ENCODE measurements at places on chromosomes 12 and 14.

DNA sequence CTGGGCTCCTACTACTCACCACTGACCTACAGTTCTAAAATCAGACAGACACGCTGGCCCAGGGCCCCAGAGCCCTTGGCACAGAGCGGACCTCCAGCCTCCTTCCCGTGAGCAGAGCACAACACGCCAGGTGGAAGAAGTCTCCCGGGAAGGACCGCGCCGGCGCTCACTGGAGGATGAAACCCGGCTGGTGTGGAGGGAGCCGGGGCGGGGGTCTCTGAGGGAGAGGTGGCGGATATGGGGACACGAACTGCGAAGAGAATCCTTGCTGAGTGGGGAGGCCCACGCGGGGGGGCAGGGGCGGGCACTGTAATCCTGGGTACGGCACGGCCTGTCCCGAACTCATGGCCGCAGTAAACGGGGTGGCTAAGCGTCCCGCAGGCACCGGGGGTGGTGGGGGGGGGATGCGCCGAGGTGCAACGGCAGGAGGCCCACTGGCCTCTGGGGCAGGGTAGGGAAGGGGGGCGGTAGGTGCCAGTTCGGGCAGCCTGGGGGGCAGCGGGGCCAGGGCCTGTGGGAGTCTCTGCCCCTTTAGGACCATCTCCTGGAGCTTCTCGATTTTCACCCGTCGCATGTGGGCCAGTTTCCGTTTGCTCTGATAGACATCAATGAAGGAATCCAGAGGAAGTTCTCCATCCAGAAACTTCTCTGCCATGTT is 28.8 kb downstream of the VPS37B start:
- no peak for DNase-seq

GRCh38 chr12:95328708-95329107 is 111.1 kb downstream of the VEZT start:
- DNase-seq: no peak

GRCh38 chr12:117192057-117192456 is 1.8 kb upstream of the FBXO21 start:
- DNase-seq: no peak

DNA sequence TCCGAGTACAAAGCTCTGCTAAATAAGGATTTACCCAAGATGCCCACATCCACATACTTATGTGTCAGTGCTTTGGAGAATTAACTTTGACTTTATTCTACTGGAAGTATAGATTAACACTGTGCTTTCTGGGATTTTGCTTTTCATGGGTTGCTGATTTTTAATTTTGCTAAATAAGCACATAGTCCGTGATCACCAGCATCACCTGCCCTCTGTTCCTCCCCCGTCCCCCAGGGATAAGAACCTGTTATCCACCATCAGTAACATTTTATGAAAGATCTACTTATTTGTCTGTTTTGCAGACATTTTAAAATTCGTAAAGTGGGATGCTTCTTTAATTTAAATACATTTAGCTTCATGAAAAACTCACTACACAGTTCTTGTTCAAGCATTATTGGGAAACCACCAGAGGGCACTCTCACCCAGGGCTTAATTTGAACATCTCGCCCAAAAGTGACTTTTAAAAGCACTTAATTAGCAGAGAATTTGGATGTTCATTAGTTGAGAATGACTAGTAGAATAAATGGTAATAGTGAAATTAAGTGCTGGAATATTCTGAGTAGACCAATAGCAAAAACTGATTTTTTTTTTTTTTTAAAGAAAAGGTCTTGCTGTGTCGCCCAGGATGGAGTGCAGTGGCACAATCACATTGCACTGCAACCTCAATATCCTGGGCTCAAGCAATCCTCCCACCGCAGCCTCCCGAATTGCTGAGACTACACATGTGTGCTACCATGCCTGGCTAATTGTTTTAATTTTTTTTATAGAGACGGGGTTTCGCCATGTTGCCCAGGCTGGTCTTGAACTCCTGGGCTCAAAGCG is 35.7 kb downstream of the MRPL42 start:
- DNase-seq: peak; percentile 75

- peak; percentile 40 for DNase-seq
Measured at GRCh38 chr14:85442996-85443395, 86.9 kb upstream of the FLRT2 start.

GRCh38 chr12:27187697-27188096 is 56.4 kb upstream of the STK38L start:
- no peak for DNase-seq

GRCh38 chr14:68735856-68736255 is 57.0 kb downstream of the ZFP36L1 start:
- no peak for DNase-seq

GRCh38 chr12:27998658-27999057 is 26.1 kb upstream of the PTHLH start:
- DNase-seq: no peak

GRCh38 chr12:68175557-68176061 is 16.1 kb upstream of the IFNG start:
- DNase-seq: no peak

- DNase-seq: no peak
Measured at GRCh38 chr12:24198936-24199671, 249.6 kb upstream of the SOX5 start.

DNA sequence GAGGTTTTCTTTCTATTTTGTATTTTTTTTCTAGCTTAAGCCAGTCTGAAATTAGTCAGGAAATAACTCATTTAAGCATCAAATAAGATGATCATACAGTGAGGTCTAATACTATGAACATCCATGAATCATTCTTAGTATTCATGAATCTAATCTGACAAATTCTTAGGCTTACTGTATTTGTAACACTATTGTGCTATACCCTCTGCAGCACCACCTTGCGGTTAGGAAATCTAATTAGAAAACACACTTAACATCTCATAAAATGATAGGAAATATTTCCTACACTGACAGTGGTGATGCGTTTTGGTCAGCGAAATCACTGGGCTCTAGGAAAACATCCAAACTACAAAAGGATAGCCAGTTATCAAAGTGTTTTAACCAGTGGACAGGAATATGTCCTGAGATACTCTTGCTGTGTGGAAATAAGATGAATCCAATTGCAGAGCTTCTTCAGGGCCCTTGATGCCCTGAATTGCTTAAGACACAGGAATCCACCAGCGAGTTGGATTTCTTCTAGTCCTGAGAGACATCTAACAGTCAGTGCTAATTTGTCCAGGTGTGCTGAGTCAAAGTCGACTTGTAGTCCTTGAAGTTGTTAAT is 109.3 kb upstream of the MYF6 start:
- DNase-seq: peak; percentile 77

DNA sequence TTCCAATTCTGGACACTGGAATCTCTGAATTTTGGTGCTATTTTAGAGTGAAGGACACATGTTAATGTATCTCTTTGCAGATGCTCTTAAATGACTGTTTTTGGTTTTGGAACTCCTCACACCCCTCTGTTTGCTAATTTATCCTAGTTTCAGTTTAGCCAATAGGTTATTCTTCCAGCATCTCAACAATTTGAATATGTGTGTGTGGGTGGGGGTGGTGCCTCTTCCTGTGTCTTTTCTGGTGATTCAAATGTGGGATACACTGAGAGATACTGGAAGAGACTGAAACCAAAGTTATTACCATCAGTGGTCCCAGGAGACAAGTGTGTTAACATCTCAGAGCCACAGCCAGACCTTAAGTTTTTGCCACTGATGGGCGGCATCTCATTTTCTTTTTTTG is 1317.4 kb upstream of the TMEM132C start:
- no peak for DNase-seq

- peak; percentile 80 for DNase-seq
Measured at GRCh38 chr14:22886500-22887259, 3.7 kb downstream of the REM2 start.

DNA sequence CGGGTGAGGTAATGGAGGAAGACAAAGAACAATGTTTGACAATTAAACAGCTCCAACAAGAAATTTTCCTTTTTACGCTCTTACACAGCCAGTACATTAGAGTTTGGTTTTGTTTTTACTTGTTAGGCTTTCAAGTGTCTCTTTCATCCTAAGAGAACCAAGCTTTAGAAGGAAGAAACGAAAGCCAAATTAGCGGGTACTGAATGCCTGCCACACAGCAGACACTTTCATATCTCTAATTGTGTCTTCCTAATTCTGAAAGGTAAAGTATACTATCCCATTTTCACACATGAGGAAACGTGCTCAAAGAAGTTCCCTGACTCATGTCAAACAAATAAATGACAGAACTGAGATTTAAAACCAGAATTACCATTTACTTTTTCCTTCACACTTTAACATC is 65.0 kb downstream of the CDK17 start:
- no peak for DNase-seq

GRCh38 chr12:3698218-3698974 is 54.5 kb downstream of the CRACR2A start:
- DNase-seq: peak; percentile 88

- peak; percentile 35 for DNase-seq
Measured at GRCh38 chr14:52000019-52000582, 10.8 kb downstream of the RTRAF start.

- DNase-seq: no peak
Measured at GRCh38 chr12:109830718-109831117, 2.5 kb downstream of the TRPV4 start.

GRCh38 chr12:23906329-23906728 is 43.1 kb downstream of the SOX5 start:
- no peak for DNase-seq

DNA sequence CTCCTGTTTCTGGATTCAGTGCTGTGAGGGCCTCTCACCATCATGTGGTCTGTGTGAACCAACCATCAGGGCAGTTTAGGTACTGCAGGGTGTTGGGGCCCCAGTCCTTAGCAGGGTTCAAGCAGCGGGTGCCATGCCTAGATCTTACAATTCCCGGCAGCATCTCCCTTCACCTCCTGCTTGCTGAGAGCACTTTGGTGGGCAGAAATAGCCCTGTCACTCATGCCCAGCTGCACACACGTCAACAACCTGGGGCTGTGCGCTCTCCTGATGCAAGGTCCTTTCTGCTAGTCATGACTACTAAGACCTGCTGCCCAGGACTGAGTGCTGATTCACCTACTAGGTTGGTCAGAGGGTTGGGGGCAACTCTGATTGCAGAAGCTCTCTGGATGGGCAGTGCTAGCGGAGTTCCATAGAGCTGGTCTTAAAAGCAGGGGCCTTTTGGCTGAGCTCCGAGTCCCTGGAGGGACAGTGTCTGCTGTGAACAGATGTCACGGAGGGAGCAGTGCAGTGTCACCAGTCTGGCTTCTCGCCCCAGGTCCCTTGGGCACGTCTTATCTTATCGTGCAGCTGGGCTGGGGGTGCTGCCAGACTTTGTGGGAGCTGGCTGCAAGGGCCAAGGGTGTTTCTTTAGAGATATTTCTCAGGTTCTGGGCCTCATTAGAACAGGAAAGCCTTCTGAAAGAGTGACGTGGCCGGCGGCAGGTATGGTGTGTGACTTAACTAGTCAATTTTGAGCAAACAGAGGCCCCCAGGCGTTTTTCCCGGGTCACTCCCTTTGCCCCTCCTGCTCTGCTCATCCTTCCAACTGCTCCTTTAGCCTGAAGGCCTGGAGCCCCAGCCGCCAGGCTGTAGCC is 71.8 kb downstream of the NINJ2 start:
- DNase-seq: no peak

GRCh38 chr12:98819821-98820404 is 174.8 kb downstream of the APAF1 start:
- no peak for DNase-seq

DNA sequence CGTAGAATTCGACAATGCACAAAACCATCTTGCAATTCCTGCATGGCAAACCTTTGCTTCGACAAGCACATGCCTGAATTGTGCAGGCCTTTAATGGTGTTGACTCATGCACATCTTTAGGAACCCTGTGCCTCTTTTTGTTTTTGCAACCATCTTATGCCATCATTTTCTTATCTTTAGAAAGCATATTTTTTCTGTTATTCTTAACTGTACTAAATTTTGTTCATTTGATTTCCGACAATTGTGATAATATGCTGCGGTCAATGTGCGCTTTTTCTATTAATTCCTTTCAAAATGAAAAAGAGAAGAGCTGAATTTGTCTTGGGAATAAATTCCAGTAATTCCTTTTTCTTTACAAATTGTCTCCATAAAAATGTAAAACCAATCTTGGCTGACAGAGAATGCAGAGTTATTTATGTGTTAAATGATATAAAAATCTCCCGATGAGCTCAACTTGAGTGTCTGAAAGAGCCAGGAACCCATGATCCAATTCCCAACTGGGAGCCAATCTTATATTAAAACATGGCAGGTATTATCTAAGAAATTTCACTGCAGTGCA is 20.1 kb upstream of the CDK17 start:
- no peak for DNase-seq

DNA sequence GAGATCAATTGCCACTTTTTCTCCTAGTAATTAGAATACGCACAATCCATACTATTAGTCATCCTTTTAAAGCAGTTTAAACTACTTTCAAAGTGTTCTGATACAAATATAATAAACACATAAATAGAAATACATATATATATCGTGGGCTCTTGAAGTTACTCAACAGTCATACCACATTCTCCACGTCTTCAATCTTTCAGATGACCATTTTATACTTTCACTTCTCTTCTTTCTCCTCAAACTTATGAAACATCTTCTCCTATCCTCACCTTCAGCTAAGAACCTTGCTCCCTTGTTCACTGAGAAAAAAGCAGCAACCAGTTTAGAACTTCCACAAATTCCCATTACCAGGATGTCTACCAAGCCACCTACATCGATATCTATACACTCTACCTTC is 19.2 kb downstream of the CEP290 start:
- DNase-seq: no peak

GRCh38 chr12:77549383-77550128 is 281.1 kb upstream of the NAV3 start:
- no peak for DNase-seq

GRCh38 chr14:78403278-78403815 is 233.2 kb downstream of the NRXN3 start:
- DNase-seq: peak; percentile 0

GRCh38 chr12:26143291-26143690 is 18.5 kb upstream of the BHLHE41 start:
- no peak for DNase-seq

- DNase-seq: no peak
Measured at GRCh38 chr14:69408331-69408960, 10.0 kb downstream of the SLC39A9 start.

GRCh38 chr12:130868412-130868811 is 3.5 kb upstream of the RAN start:
- DNase-seq: no peak

DNA sequence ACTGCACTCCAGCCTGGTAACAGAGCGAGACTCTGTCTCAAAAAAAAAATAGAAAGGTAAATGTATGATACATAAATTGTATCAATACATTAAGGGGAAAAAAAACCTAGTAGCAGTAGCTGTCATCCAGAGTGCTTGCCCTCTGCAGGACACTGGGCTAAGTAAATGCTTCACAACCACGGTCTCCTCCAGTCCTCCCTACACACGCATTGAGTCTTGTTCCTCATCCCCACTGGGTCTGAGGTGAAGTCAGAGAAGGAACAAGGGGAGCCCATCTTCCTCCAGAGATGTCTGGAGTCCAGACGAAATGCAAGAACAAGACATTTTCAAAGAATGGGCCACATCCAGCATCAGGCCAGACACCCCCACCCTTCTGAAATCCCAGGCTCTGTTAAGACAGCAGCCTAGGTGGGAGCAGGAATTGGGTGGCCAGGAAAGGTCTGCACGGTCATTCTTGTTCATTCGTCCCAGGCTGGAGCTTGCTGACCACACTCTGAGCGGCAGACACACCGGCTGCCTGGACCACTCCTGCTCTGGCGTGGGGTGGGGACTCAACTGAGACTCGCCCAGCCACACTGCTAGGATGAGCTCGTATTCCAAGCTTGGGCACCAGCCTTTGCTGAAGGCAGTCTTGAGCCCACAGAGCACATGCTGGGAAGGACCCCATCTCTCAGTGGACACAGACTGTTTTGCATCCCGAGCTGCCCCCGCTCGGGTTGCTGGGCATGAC is 45.5 kb downstream of the CHGA start:
- no peak for DNase-seq

- no peak for DNase-seq
Measured at GRCh38 chr12:40393026-40393425, 168.2 kb downstream of the LRRK2 start.
